ENCODE measurements at places on chromosomes 1 and 21. TPM values are rescaled to one million over a fixed set of nuclear protein-coding genes. Genes with fewer than 3 reads are reported as not detected.
A peak's percentile ranks its signal among the peaks of the same experiment; 100 is the strongest.

DNA sequence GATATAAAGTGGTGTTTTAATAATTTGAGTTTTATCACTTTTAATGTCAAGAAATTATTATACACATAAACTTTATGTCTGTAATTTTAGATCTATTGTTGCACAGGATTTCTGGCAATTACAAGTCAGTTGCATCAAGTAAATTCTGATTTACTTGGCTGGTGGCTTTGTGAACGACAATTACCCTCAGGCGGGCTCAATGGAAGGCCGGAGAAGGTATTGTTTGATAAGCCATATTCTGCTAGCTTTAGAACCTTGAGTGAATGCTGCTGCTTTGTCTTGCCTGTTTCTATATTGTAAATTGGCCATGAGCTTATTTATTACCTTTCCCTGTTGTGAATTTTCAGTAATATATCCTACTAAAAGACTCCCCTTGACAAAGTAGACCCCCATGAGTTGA lies 4.6 kb upstream of the MSH4 start:
- H3K4me3 ChIP-seq = no peak overlapping the region
- peaks cover 18% of the 10 kb centered on the region for H3K36me3 ChIP-seq
- no peaks in the 10 kb centered on the region for H3K4me1 ChIP-seq
- no peak for DNase-seq
- no peaks in the 10 kb centered on the region for H3K27me3 ChIP-seq

GRCh38 chr21:45451091-45451740 lies 46.3 kb downstream of the COL18A1 start:
- no peaks in the 10 kb centered on the region for H3K4me1 ChIP-seq
- no peaks in the 10 kb centered on the region for H3K36me3 ChIP-seq
- DNase-seq = no peak
- no peaks in the 10 kb centered on the region for H3K27me3 ChIP-seq
- H3K4me3 ChIP-seq = no peak overlapping the region
- no peak overlapping the region for H3K27ac ChIP-seq

GRCh38 chr1:197921235-197922069 lies 4.3 kb downstream of the LHX9 start:
- peaks cover 41% of the 10 kb centered on the region for H3K4me1 ChIP-seq
- H3K4me3 ChIP-seq = no peak overlapping the region
- no peaks in the 10 kb centered on the region for H3K36me3 ChIP-seq
- peaks cover 48% of the 10 kb centered on the region for H3K27me3 ChIP-seq

DNA sequence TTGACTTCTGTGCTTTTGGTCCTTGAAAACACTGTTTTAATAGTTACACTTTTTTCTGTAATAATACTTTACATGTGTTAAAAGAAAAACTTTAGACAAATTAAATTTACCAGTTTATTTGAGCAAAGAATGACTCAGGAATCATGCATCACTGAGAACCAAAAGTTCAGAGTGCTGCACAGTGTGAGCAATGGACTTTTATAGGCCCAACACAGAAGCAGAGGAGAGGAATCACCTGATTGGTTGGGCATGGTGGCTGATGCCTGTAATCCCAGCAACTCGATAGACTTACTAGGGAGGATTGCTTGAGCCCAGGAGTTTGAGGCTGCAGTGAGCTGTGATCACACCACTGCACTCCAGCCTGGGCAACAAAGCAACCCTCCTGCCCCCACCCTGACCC lies 29.3 kb downstream of the ZNF648 start:
- peaks cover 9% of the 10 kb centered on the region for H3K4me1 ChIP-seq
- no peak overlapping the region for H3K4me3 ChIP-seq
- no peak overlapping the region for H3K27ac ChIP-seq
- no peaks in the 10 kb centered on the region for H3K36me3 ChIP-seq

PDC gene
- not detected for total RNA-seq

DNA sequence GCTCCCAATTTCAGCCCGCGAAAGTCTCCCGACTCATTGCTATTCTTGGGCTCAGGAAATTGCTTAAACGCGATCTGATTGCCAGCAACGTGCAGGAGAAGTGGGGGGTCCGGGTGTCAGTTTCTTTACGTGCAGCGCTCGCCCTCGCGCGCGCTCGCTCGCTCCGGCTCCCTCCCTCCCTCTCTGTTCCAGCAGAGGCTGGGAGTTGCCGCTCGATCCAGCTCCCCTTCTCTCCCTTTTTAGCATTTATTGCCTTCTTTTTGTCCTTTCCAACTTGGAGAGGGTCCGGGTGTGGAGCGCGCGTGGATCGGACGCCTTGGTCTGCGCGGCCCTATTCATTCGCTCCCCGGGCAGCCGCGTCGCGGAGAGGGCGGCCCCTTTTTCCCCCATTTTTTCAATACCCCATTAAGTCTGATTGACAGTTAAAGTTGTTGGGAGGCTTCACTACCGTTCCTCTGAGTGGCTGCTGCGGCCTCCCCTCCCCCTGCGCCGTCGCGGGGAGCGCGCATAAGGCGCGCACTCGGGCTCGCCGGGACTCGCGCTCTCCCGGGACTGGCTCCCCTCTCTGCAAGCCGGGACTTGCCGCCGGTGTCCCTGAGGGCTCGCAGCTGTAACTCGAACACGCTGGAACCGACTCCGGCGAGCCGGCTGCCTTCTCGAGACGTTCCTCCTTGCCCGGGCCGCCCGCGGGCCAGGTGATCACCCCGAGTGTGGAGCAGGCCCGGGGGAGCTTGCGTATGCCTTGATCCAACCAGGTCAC lies at the start of gene DHRS3:
Gene DHRS3, minus strand, starts transcription at position 310 of the 760 bp plus-strand sequence. CDS start 862 bp downstream, outside the sequence.
- H3K36me3 ChIP-seq = peaks cover under 1% of the 10 kb centered on the region
- peak within 1 kb of the TSS; percentile 92 for H3K4me3 ChIP-seq
- peaks cover 81% of the 10 kb centered on the region for H3K4me1 ChIP-seq

GRCh38 chr1:201750120-201750519 lies 78.8 kb upstream of the IPO9 start:
- H3K36me3 ChIP-seq = no peaks in the 10 kb centered on the region
- peaks cover 10% of the 10 kb centered on the region for H3K4me1 ChIP-seq
- H3K4me3 ChIP-seq = no peak overlapping the region
- DNase-seq = no peak
- no peaks in the 10 kb centered on the region for H3K27me3 ChIP-seq

PKP1 gene
- under 0.01 TPM for total RNA-seq

FCN3 gene
- total RNA-seq = 2.5 TPM

- no peak overlapping the region for H3K27ac ChIP-seq
- H3K4me3 ChIP-seq = no peak overlapping the region
- DNase-seq = no peak
- peaks cover 30% of the 10 kb centered on the region for H3K36me3 ChIP-seq
Measured at GRCh38 chr1:26727476-26727875, 31.7 kb downstream of the ARID1A start.

DNA sequence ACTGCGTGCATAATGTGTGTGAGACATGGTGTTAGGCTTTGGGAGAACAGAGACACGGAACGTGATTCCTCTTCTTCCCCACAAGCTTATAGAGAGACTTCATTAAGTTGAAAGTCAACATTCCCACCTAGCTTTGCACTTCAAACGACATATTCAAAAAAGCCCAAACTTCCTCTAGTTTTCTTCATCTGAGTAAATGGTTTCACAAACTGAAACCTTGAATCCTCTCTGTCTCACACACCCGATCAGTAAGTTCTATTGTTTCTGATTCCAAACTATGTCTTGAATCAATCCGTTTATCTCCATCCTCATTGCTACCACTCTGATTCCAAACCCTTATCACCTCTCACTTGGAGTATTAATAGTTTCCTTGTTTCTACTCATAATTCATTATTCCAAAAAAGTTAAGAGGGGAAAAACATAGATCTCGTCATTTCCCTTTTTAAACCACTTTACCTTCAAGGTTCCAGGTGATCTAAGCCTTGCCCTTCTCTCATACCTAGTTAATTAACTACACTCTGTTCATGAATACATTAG lies 1.6 kb upstream of the METTL18 start:
- H3K4me1 ChIP-seq = no peaks in the 10 kb centered on the region
- peaks cover 7% of the 10 kb centered on the region for H3K36me3 ChIP-seq
- no peak overlapping the region for H3K4me3 ChIP-seq
- DNase-seq = no peak

DNA sequence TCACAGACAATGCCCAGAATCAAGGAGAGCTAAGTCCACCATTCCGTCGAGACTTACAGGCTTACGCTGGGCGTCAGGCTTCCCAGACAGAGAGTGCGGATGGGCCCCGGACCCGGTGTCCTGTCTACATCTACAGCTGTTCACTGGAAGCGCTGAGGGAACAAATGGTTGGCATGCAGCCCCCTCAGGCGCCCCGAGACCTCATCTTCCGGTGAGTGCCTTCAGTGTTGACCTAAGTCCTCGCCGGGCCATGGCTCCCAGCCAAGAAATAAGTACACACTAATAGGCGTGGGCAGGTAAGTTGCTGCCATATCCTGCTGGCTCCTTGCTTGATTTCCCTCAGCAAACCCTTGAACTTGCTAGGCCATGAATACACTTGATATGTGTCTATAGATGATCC lies 26.2 kb downstream of the HYI start:
- H3K27me3 ChIP-seq = no peaks in the 10 kb centered on the region
- no peak overlapping the region for H3K4me3 ChIP-seq
- H3K4me1 ChIP-seq = no peaks in the 10 kb centered on the region
- H3K36me3 ChIP-seq = peaks cover 68% of the 10 kb centered on the region

PPIAL4G gene
- total RNA-seq = 0.28 TPM

DNA sequence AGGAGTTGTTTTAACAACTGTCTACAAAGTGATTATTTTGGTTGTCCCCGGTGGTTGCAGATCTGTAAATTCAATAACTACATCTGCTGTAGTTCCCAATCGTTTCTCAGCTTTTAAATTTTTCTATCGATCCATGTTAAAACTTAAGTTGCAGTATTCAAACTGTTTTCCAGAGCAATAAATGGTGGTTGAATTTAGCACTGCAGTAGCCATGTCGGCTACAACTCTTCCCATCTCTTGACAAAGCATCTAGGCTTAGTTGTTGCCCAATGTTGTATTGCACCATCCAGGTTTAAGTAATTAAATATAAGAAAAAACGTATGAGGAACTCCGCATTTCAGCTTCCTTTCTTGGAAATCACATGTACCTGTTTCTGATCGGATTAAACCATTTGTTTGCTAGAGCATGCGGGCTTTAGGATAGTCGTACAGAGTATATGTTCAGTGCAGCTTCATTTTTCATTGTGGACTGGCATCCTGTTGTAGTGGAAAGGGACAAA lies 996 bp downstream of the CNIH4 start:
- H3K27ac ChIP-seq = peak overlapping the region; percentile 97
- no peak for DNase-seq
- H3K36me3 ChIP-seq = peaks cover 4% of the 10 kb centered on the region
- H3K27me3 ChIP-seq = no peaks in the 10 kb centered on the region
- peaks cover 27% of the 10 kb centered on the region for H3K4me1 ChIP-seq
- H3K4me3 ChIP-seq = peak overlapping the region; percentile 75

L1TD1 gene
- total RNA-seq = 0.99 TPM

AMY1A gene
- not detected for total RNA-seq

RIPK4 gene
- 0.54 TPM for total RNA-seq

KCNQ4 gene
- total RNA-seq = 10.8 TPM

GRCh38 chr1:50027794-50028193 lies 4.0 kb upstream of the AGBL4 start:
- H3K4me1 ChIP-seq = no peaks in the 10 kb centered on the region
- no peaks in the 10 kb centered on the region for H3K36me3 ChIP-seq
- no peaks in the 10 kb centered on the region for H3K27me3 ChIP-seq
- H3K27ac ChIP-seq = no peak overlapping the region

GRCh38 chr1:197356723-197357533 lies 88.9 kb downstream of the CRB1 start:
- no peak overlapping the region for H3K4me3 ChIP-seq
- no peaks in the 10 kb centered on the region for H3K27me3 ChIP-seq
- no peaks in the 10 kb centered on the region for H3K4me1 ChIP-seq
- H3K27ac ChIP-seq = no peak overlapping the region
- H3K36me3 ChIP-seq = no peaks in the 10 kb centered on the region

ARHGEF19 gene
- total RNA-seq = 3.6 TPM

DNA sequence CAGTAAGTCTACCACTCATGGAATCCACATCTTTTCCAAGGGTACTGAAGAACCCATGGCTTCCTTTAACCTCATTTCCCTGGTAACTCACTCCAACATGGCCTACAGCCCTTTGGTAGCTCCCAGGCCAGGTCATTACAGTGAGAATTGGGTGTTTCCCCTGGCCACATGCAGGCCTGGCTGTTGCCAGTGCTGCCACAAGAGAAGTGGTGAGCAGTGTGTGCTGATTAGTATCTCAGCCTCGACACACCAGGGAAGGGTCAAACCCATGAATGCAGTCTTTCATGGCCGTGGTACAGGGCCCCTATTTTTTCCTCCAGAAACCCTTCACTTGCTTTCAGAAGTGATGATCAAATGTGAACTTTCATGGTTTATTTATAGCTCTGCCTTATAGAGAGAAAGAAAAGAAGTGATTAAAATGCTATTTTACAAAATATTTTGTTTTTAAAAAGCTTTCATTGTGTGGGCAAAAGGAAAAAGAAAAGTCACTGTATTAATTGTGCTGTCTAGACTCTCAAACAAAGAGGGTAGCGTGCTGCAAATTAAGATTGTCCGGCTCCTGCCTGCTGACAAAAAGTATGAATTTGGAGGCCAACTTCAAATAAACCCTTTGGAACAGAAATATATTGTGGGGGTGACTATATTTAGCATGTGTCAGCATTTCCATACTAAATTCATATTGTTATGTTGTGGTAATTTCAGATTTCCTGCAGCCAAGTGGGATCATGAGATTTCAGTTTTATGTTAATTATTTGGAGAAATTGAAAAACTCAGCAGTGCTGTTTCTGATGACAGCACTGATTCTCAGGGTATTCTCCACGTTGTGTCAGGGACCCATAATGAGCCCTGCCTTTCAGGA lies 62.0 kb upstream of the HOOK1 start:
- H3K27me3 ChIP-seq = no peaks in the 10 kb centered on the region
- H3K4me3 ChIP-seq = no peak overlapping the region
- no peak for DNase-seq
- H3K27ac ChIP-seq = no peak overlapping the region

- no peaks in the 10 kb centered on the region for H3K27me3 ChIP-seq
- peak overlapping the region; percentile 77 for H3K27ac ChIP-seq
- H3K4me3 ChIP-seq = no peak overlapping the region
- H3K4me1 ChIP-seq = no peaks in the 10 kb centered on the region
Measured at GRCh38 chr1:33143698-33144097, 38.1 kb downstream of the TRIM62 start.

CACNA1S gene
- total RNA-seq = not detected
